ENCODE measurements at places on chromosomes 13 and 19.

DNA sequence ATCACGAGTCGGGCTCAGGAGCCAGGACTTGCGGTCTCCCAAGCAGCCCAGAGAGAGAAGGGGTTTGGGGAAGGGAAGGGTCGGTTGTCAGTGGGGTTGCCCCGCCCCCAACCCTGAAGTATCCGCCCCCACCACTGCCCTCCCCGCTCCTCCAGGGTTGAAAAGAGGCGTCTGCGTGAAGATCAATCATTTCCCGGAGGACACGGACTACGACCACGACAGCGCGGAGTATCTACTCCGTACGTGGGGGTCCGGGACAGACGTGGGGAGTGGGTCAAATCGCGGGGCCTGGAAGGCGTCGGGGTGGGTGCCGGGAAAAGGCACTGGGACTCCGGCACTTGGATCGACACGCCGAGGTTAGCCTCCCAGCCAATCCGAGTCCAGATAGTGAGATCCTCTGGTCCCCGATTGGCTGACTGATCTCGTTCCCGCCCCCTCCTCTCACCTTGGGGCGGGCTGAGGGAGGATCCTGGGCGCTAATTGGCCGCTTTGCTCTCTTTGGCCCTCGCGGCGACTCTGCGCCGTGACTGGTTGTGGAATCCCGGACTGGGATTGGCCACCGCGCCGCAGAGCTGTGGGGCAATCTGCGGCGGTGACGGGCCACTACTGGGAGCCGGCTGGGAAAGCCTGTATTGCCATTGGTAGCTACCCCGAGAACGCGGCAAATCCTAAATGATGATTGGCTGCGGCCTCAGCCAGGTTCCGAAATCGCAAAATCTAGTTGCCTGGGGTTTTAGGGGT lies 13.3 kb upstream of the CACNG6 start:
- peak; percentile 93 for DNase-seq

DNA sequence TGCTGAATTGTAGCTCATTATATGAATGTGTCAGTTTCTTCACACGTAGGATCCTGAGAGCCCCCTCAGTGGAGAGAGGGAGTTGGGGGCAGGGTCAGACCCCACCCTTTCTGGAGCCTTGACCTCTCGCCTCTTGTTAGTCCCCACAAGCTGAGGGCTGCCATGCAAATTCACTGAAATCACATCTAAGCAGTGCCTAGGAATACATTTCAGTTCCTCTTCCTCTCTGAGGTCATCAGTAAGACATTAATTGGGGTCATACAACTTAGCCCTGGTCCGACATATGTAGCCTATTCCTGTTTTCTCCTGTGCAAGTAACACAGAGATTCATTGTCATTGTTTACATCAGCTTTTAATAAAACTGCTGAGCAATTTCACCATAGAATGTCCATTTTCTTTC lies 30.0 kb downstream of the MYO9B start:
- no peak for DNase-seq

DNA sequence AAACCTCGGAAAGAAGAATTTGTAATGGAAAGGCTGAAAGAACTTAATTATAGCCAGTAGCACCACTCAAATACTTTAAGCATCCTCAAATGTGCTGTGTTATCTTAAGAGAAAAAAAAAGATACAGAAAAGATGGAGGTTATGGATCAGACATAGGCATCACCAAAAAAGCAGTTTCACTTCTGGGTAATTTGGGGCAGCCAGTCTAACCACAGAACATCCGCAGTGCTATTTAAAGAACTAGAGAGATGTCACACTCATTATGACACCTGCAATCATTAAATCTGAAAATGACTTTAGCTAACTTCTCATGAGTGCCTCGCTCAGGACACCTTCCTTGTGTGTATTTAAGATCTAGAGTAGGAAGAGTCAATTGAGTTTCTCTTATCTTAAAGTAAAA lies 211.8 kb downstream of the RBM26 start:
- no peak for DNase-seq

DNA sequence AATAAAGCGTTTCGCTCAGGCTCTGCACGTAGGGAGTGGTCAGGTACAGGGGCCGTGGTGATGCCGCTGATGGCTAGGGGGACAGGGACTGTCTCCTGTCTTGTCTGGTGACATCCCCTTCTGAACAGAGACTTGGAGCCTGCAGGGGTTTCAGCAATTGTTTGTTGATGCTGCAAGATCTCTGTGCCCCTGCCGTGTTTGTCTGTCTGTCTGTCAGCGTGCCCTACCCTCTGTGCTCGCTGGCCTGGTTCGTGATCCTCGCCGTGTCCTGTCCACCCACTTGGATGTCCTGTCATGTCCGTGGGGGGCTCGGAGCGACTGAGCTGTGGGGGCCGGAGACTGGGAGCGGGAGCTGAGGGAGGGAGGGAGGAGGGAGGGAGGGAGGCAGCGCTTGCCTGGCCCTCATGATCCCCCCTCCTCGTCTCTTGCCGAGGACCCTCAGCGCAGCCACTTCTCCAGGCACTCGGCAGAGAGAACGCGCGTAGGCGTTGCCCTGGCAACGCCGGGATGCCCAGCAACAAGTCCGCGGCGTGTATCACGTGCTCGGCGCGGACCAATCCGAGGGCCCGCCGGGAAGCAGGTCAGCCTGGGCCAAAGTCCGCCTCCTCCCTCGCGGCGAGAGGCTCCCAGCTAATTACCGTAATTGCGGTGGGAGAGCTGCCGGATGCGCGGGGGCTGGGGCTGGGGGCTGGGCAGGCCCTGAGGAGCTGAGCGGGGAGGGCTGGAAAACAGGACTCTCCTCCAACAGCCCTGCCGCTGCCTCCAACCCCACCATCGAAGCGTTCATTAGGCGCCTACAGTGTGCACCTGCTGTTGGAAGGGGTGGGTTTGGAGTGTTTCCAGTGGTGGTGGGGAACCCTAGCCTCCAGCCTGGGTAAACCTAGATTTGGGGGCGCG lies 31.9 kb upstream of the FEM1A start:
- DNase-seq = peak; percentile 99

DNA sequence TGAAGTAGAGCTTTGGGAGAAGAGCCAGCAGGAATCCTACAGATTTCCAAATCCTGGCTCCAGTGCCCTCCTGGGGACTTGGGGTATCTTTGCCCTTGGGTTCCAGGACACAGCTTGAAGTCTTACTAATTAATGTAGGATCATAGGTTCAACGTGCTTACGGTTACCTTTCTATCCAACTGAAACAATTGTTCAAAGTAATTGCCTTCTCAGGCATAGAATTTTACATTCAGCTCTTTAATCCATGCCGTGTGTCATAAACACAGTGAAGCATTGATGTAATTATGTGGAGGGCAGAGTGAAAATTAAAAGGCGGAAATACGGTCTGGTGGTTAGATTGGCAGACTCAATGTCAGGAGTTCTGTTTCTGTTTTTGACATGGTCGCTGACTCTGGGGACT lies 170.4 kb downstream of the COG6 start:
- no peak for DNase-seq

- no peak for DNase-seq
Observed at GRCh38 chr13:79346300-79346914, 59.6 kb downstream of the RBM26 start.

DNA sequence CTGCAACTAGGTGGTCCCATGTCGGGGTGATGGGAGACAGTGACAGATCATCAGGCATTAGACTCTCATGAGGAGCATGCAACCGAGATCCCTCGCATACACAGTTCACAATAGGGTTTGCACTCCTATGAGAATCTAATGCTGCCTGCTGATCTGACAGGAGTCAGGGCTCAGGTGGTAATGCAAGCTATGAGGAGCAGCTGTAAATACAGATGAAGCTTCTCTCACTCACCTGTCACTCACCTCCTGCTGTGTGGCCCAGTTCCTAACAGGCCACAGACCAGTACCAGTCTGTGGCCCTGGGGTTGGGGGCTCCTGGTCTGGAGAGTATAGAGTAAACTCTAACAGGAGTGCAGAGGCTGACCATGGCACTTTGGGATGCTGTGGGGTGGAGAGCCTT lies 209.2 kb downstream of the DLEU7 start:
- no peak for DNase-seq

GRCh38 chr13:65125236-65125635 lies 2104.9 kb downstream of the PCDH9 start:
- no peak for DNase-seq

DNA sequence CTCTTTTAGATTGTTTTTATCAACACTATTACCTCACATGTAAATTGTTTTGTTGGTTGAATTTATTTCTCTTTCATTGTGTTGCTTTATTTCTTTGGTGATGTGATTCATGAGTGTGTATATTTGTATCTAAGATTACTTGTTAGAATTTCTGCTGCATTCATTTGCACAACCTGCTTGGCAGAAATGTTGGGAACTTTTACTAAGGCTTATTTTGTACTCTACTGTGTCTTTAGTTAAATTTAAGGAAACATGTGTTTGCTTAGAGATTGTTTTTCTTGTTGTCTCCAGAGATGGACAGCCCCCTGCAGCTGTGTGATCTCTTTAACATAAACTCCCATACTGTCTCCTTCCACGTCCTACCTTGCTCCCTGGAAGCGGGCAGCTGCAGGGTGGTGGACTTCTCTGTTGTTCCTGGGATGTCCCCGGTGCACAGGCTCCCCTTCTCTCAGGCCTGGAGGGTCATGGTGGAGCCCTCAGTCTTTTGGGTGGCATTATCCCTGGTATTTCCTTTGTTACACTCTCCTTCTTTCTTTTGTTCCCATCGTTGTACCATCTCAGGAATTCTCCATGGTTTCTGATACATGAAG lies 212.0 kb upstream of the SPRY2 start:
- DNase-seq = peak; percentile 66

DNA sequence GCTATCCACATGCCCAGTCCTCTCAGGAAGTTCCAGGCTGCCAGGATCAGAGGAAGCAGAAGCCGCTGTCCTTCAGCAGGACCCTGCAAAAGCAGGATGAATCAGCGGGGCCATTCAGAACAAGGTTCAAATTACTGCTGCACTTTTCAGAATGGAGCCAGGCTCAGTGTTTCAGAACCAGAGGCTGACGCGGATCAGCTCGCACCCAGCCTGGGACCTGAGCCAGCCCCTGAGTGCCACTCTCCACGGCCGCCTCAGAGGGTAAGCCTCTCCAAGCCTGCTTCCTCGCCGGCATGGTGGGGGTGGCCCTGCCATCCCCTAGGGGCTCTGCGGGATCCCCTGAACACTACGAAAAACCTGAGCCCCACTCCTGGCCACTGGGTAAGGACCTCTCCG lies 24.7 kb downstream of the RASA3 start:
- DNase-seq = peak; percentile 68

GRCh38 chr19:51520728-51521127 lies 10.7 kb downstream of the SIGLEC6 start:
- DNase-seq = no peak

- DNase-seq = no peak
Observed at GRCh38 chr13:76890021-76890420, 3.8 kb upstream of the KCTD12 start.

GRCh38 chr13:111382411-111382810 lies 62.0 kb downstream of the TEX29 start:
- no peak for DNase-seq

DNA sequence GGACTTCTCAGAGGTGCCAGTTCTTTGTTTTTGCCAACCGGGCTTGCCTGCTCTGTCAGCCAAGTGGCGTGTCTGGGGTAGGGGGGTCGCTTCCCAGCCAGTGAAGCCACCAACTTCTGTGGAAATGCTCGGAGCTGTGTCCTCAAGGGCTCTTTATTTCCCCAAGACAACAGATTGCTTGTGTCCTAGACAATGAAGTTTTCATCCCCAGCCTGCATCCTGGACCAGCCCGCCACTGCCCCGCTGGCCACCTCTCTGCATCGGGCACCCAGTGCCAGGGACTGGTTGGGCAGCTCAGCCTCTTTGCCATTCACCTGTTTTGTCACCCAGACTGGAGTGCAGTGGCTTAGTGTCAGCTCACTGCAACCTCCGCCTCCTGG lies 3.7 kb downstream of the RAB11B start:
- DNase-seq = peak; percentile 67

DNA sequence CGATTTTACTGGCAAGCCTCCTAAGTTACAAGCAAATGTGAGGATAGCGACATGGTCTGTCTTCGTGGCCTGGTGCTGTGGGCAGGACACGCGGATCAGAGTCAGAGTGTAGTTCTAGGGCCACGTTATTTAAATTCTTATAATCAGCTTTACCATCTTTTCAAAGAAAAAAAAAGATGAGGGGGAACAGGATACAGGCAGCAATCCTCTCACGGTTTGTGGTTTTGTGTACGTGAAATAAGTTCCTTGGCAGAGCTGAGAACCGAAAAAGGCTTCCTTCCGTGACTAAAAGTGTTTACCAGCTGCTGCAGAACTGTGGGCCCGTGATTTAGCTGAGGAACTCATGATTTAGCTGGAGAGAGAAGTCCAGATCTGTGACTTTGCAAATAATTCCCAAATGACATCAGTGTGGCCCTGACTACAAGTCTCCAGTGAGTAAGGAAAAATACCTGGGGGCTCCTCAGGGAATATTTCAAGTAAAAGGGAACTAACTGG lies 27.2 kb downstream of the RCBTB2 start:
- DNase-seq = no peak

- DNase-seq = peak; percentile 70
Observed at GRCh38 chr13:43307921-43308433, 284.6 kb downstream of the DNAJC15 start.

DNA sequence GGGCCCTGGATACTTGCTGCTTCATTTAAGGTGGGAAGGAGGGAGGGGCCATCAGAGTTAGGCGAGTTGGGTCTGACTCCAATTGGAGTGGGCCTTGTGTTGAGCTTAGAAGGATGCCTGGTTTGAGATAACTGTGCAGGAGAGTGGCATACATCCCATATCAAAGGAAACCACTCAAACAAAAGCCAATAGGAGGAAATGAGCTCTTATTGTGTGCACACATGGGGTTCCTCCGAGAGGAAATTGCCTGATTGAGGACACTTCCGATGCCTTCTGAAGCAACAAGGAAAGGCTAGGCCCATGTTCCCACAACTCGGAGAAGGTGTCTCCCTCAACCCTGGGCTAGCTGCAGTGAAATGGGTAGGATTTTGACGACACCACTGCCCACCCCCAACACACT lies 19.6 kb downstream of the MBNL2 start:
- DNase-seq = no peak

DNA sequence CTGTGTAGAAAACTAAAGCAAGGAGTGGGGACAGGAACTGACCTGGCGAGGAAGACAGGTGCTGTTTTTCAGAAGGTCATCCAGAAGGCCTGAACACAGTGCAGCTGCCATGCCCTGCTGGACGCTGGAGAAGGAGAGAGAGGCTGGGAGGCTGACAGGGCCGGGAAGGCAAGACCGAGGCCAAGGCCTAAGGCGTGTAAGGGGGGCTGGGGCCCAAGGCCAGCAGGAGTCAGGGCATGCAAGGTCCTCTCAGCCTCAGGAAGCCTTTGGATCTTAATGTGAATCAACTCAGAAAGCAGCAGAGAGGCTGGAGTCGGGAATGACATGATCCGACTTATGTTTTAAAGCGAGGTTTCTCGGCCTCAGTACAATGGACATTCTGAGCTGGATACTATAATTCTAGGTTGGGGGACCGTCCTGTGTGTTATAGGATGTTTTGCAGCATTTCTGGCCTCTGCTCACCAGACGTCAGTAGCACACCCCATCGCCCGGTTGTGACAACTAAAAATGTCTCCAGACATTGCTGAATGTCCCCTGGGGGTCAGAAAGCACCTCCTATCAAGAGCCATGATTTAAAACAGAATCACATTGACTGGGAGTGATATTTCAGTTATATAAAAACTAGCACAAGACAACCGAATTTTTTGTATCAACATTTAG lies 530.4 kb downstream of the MYO16 start:
- no peak for DNase-seq

- no peak for DNase-seq
Observed at GRCh38 chr19:47003611-47004465, 15.8 kb upstream of the NPAS1 start.
